Activated T-helper 9 cell treated with anti-CD3 and anti-CD28 coated beads, Interleukin-2, amount 50 U/mL, for 16 hours (primary cell): ENCODE measurements at places on chromosomes 1 and 21.

DNA sequence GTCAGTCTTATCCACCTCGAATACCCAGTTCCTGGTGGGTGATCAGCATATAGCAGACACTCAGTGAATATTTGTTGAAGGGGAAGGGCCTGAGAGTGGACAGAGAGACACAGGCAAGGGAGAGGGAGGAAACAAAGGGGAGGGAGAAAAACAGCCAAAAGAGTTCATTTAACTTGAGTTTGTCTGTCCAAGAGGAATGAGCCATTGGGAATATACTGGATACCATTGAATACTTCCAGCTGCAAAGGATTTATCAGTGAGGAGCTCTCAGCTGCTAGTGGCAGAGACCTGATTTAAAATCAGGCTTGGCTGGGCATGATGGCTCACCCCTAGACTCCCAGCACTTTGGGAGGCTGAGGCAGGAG lies 11.5 kb upstream of the BGLAP start:
- no peak for DNase-seq

GRCh38 chr1:23544444-23545389 lies 13.7 kb upstream of the E2F2 start:
- DNase-seq: peak; percentile 54

DNA sequence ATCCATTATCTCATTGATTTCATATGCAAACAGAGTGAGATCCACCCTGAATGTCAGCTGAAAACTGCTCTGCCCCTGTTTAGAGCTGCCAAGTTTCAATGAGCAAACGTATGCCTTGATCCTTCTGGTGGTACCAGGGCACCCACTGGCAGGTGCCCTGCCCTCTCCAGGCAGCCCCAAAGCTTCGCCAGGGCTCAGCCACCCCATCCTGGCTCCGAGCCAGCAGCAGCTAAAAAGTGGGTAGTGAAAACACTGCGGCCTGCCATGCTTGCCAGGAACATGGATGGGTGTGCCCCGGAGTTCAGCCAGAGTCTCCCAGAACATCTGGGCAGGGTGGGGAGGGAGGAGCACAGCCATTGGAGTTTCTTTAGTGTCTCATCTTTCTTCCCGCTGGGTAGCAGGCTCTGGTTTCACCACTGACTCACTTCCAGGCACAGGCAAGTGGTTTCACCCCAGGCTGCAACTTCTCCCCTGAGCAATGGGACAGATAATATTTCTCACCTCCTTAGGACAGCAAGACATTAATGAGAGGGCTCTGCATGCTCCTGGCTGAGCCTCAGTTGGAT lies 8.1 kb upstream of the LMX1A start:
- no peak for DNase-seq

DNA sequence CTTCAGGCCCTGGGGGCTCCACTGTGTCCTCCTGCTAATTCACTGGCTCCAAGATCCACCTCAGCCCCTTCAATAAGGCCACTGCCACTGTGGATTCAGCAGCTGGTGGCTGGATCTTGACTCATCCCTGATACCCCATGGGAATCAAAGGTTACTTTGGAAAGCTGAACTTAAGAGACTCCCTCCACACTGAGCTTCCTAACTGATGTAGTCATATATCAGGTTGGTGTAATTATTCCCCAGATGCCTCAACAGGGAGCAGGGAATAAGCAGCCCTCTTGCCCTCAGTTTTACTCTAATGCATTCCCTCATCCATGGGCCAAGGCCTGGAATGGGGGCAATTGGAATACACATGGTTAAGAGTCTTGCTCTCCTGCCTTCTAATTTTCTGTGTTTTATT lies 164.6 kb downstream of the FASLG start:
- DNase-seq: no peak

- DNase-seq: no peak
These were observed 7.8 kb downstream of the GNPAT start for GRCh38 chr1:231248778-231249177.

DNA sequence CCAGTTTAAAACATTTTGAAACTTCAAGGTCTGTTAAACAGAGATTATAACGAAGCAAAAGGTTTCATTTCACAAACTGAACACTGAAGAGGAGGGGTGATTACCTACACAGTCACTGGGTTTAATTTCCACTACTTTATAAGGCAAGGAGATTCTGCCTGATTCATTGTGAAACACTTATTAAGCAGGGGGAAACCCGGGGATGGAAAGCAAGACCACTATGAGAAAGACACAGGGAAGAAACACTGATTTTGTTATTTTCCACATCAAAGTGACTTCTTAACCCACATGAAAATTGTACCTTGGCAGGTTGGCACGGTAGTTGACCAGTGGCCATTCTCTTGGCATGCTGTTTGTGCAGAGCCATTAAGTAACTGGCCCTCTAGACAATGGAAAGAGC lies 8.1 kb upstream of the F5 start:
- no peak for DNase-seq

DNA sequence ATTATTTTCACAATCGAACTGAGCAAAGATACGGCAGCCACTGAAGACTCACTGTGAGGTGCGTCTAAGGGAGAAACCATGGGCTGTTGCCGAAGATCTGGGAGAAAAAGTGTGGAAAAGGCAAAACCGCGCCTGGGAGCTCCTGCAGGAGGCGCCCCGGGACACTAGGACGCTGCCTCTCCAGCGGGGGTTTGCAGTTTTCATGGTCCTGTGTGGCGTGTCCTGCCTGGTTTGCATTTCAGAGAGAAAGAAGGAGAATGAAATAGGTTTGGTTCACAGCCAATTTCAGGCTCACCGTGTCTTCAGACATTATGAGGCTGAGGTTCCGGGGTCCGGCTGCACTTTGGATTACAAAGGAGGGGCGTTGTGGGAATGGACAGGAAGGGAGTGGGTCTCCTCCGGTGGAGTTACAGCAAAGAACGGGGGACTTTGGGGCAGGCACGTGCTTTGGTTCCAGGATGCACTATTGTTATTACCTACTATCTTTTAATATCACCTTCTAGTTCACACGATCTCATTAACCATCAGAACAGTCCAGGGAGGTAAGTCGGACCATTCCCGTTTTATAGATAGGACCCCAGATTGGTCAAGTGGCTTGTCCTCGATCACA lies 179.8 kb downstream of the DYRK1A start:
- no peak for DNase-seq

DNA sequence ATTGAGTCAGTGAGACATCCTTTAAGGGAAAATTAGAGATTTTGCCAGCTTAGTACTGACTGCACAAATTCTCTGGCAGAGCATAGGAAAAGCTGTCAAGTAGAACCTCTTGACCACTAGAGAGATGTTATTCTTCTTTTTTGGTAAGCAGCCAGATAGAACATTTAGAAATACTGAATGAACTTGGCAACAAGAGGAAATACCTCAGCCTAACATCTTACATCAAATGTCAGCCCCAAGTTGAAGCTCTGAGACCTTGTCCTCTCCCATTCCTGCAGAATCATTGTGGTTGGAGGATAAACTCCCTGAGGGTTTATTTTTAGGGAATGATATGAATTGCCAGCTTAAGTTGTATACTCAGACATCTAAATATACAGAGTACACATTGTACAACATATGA lies 53.5 kb downstream of the MIGA1 start:
- no peak for DNase-seq

- no peak for DNase-seq
These were observed 37.4 kb upstream of the CASZ1 start for GRCh38 chr1:10833630-10834557.

DNA sequence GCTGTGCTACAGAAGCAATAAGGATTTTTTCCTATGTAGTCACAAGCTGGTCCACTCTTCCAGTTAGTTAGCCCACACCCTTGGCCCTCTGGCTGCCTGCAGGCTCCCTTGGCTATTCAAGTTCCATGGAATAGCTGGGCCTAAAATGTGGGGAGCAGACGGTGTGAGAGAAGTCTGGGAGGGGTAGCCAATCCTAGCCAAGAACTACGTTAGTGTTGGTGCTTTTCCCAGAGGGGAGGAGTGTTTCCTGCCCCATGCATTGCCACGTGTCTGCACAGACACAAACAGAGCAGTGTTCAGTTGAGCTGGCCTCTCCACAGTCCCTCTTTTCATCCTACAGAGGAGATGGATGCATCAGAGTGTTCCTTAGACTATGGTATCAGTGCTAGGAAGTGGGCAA lies 59.0 kb upstream of the IPO9 start:
- DNase-seq: no peak

GRCh38 chr1:56675763-56676162 lies 30.6 kb downstream of the PRKAA2 start:
- no peak for DNase-seq

DNA sequence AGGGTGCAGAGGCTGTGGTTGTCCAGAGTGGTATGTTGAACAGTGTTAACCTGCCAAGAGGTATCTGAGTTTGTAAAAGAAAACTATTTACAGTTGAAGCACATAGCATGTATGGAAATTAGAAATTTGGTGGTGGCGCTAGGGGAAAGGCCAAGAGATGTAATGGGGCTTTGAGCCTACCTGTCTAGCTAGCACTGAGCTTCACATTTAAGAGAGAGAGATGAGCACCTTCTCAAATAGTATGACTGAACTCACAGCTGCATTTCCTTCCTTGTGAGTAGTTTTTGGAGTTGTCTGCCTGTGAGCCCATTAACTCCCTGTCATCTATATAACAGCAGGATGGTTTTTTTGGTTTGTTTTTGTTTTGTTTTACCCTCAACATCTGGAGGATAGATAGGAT lies 4.0 kb downstream of the CLIC4 start:
- no peak for DNase-seq

GRCh38 chr1:202365092-202365815 lies 16.8 kb downstream of the PPP1R12B start:
- DNase-seq: no peak

GRCh38 chr1:196598942-196599748 lies 9.1 kb downstream of the KCNT2 start:
- DNase-seq: no peak
